ENCODE measurements at places on chromosomes 3 and 15.

DNA sequence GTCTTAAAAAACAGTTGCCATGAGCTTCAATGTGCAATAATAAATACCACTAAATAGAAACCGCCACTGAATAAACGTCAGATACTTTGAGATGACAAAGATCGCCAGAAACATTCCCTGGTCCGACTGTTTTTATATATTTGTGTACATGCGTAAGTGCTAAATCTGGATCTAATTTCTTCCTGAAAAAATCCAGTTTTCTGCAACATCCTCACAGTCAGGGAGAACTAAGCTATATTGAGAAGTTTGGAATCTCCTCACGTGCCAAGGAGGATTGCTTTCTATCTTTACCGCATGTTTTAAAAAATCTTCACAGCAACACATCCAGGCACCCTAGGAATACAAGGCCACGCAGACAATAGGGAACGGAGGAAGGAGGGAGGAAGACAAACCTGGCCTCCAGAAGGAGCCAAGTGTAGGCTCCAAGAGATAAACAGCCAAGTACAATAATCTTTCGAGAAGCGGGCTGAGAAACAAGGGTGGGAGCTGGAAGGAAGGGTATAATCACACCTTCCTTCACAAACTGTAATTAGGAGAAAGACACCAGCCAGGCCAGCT lies 5.7 kb downstream of the VGLL4 start:
- no peak for DNase-seq

DNA sequence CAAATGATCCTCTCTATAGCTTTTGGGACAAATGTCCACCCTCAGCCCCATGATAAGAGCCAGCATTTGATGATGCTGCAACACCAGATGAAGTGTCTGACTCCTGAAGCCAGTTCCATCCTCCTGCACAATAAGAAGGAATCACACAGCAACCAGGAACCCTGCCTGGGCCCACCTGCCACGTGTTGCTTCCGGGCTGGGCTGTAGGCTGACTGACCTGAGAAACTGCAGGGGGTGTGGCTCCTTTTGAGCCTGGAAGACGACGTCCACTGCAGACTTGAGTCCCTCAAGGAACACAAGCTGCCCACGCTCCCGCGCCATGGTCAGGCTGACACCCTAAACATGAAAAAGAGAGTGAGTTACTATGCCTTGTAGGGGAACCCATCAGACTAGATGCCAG lies 9.4 kb downstream of the ELP6 start:
- DNase-seq = no peak

- DNase-seq = no peak
Measured at GRCh38 chr3:170054204-170054603, 16.4 kb downstream of the GPR160 start.

GRCh38 chr3:126517986-126518778 lies 609 bp upstream of the UROC1 start:
- DNase-seq = no peak

DNA sequence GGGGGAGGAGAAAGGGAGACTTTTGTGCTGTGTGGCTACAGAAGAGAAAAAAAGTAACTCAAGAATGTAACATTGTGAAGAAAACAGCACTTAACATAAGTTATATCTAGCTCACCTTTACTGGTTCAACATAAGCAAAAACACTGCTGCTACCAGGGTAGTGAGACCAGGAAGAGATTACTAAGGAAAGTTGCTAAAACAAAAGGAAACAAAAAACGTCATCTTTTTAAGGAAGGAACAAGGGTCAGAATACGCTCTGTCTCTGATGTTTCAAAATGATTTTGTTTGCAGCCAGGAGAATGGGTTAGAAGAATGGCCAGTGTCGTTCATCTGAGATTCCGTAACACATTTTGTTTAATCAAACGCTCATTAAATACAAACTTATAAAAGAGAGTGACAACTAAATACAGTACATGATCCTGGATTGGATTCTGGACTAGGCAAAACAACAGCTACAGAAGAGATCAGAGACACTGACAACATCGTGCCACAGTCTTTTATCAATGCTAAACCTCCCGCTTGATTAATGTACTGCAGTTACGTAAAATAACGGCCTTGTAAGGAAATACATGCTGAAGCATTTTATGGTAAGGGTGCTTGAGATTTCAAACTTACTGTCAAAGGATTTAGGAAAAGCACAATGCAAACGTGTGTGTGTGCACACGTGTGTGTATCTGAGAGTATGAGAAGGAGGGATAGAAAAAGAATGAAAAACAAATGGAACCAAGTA lies 67.7 kb downstream of the FOXP1 start:
- DNase-seq = no peak

GRCh38 chr3:77939726-77940125 lies 899.8 kb downstream of the ROBO2 start:
- no peak for DNase-seq

DNA sequence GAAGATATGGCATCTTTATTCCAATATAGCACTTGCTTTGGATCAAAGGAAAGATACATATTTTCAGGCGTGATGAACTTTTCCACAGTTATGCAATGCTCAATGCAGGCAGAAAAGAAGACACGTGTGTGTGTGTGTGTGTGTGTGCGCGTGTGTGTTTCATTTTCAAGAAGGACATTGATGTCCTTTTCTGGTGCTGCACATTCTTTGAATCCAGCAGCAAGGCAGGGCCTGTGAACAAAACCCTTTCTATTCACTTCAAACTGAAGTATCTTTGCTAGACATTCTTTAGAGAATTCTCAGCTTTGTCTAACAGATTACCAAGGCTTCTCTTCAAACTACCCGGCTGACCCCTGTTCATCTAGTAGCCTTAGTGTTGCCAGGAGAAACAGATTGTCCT lies 124.6 kb downstream of the CD47 start:
- no peak for DNase-seq

DNA sequence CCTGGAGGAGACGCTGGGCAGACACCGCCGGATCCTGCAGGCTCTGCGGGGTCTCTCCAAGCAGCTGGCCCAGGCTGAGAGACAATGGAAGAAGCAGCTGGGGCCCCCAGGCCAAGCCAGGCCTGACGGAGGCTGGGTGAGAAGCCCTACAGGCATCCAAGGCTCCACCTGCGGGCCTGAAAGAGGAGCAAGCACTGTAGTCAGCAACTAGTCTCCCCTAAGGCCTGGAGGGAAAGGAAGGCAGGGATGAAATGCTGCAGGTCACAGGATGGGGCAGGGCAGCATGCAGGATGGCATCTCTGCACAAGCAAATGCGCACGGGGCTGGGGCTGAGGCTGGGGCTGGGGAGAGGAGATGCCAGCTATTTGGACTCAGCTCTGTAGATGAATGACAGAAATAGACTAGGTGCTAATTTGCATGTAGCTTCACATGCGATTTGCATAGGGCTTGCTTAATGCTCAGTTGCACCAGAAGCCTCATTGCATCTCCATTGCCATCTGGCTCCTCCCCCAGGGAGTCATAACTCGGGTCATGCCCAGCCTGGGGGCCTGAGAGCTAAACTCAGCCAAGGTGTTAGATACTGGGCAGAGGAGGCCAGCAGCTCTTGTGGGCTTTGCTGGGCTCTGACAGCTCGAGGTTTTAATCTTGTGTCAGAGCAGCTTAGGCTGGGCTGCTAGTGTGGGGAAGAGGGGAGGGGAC lies 5.2 kb upstream of the CPLX3 start:
- DNase-seq = no peak

DNA sequence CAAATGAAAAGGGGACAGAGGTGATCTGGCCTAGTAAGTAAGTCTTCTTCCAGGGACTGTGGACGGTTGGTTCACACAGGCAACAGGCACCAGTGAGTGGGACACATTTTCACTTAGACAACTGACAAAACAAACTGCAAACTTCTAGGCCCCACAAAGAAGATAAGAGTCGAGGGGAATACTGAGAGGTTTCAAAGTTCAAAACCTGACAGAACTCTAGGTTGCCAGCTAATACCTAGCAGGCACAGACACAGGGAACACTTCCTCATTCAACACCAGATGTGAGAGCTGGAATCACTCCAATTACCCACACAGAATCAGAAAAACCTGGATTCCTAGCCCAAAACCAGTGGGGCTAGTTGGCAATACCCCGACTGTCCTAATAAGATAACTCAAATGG lies 621.7 kb downstream of the ZPLD1 start:
- DNase-seq = peak; percentile 81

GRCh38 chr3:70857916-70858315 lies 545.5 kb upstream of the MDFIC2 start:
- DNase-seq = no peak

- no peak for DNase-seq
Measured at GRCh38 chr15:99668533-99669182, 64.6 kb downstream of the LYSMD4 start.

DNA sequence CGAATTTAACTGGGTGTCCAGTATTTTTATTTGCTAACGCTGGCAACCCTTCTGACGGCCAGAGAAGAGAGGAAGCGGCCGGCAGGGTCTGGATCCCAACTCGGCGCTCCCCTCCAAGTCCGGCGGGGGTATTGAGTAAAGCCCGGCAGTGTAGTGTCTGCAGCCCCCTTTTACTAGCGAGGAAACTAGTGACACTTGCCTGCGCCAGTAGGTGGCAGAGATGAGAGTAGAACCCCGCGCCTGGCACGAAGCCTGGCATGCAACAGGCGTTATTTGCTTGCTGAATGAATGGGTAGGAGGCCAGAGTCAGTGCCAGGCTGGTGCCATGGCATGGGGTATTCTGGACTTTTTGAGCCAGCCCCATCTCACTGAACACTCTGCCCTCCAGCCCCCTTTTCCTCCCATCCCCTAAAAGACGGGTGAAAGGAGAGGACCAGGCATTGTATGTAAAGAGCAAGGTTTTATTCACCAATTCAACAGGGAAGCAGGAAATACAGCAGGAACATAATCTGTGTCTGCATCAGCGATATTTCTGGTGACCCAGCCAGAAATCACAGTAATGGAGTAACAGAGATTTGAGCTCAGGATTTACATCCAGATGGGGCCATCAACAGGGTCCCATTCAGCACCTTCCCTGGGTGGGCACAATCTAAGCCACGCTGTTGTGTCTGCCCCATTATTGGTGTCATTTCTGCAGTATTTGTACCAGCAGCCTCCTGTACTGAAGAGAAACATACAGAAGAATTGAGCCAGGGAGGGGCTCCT lies 788 bp upstream of the WDR73 start:
- DNase-seq = no peak

DNA sequence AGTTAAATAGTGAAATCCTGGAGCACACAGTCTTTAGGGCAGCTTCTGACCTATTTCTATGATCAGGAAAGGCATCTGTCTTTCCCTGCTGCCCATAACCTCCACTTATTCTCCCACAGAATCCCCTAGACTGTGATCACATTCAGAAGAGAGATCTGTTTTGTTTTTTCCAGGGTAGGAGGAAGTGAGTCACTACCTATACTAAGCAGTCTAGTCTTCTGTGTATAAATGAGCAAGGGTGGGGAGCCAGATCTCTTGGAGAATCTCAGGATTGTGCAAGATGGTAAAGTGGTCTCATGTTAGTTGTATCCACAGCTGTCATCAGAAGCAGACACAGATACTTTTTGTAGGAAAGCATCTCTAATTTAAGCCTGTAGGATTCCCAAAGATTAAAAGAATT lies 11.8 kb upstream of the FBXO22 start:
- peak; percentile 49 for DNase-seq

- no peak for DNase-seq
Measured at GRCh38 chr3:138082992-138083386, 32.4 kb downstream of the DZIP1L start.

GRCh38 chr3:117919621-117920020 lies 1115.0 kb downstream of the IGSF11 start:
- DNase-seq = no peak

- peak; percentile 32 for DNase-seq
Measured at GRCh38 chr3:178513546-178514380, 22.5 kb upstream of the KCNMB2 start.

GRCh38 chr3:11154036-11154952 lies at the start of gene HRH1:
Gene HRH1 (plus strand): TSS chr3:11154493. CDS start chr3:11259038, 104,545 bp downstream.
- DNase-seq = no peak

DNA sequence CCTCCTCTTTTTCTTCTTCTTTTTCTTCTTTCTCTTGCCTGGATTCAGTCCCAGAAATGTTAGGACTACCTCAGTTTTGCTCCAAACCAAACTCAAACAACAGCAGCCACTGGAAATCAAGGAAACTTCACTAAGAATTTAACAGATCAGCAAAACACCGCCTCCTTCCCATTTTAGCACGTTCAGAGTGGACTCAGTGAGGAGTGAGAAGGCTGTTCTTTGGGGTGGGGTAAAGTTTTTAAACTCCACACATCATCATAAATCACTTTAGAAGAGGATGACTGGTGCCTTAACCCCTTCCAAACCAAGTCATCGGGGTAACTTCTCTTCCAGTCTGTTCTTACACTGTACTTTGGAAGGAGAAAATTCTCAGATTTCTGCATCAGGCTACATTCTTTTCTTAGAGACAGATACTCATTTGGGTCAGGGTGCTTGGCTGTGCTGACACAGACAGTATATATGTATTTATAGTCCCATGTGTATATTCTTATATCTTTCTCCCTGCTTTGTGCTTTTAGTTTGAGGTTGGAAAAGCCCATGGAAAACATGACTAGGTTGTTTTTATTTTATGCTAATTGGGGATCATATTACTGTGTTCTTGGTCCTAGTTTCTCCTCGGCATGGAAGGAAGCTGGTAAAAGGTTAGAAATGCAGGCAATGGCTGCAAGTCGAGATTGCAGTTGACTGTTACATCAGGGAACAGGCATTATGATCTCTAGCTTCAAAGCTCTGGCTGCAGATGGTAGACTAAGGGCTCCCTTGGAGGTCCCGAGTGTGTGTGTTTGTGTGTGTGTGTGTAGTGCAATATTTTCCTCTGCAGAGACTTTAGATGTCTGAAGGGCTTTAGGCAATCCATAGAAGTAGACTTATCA lies at the start of gene CCDC80:
CCDC80 (minus strand) TSS at position 214 of the 872 bp plus-strand sequence. CDS start 1,238 bp downstream, outside the sequence.
- peak; percentile 80 for DNase-seq

DNA sequence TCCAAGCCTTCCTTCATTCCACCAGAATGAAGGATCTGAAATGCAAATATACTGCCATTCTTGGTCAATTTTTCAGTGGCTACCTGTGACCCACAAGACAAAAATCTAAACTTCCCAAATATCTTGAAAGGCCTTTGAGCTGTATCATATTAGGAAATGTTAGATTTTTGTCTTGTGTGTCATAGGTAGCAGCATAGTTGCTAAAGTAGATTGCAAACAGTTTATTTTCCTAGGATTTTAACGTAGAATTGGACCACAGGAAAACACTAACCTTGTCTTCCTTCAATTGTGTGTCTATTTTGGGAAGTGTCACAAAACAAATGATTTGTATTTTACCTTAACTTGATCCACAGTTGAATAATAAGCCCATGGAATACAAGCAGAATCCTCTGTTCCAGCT lies 42.4 kb downstream of the CP start:
- DNase-seq = peak; percentile 82

- DNase-seq = no peak
Measured at GRCh38 chr3:30605706-30606300, 598 bp upstream of the TGFBR2 start.
